ENCODE measurements at places on chromosomes 7 and 10.

DNA sequence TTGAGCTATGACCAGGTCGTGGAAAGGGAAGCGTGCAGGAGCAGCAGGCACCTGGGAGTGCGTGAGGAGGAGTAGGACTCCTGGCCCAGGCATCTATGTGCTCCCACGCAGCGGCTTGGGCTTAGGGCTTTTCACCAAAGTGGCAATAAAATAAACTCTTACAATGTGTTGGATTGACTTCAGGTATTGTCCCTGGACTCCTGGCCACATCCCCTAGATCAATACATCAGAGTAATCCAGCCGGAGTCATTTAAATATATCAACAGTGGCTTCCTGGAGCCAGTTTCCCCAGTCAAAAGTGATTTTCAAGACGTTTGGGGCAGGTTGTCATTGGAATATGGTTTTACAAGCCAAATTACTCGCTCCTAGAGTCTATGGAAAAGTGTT is 344.4 kb downstream of the WDR11 start:
- no peak for DNase-seq

DNA sequence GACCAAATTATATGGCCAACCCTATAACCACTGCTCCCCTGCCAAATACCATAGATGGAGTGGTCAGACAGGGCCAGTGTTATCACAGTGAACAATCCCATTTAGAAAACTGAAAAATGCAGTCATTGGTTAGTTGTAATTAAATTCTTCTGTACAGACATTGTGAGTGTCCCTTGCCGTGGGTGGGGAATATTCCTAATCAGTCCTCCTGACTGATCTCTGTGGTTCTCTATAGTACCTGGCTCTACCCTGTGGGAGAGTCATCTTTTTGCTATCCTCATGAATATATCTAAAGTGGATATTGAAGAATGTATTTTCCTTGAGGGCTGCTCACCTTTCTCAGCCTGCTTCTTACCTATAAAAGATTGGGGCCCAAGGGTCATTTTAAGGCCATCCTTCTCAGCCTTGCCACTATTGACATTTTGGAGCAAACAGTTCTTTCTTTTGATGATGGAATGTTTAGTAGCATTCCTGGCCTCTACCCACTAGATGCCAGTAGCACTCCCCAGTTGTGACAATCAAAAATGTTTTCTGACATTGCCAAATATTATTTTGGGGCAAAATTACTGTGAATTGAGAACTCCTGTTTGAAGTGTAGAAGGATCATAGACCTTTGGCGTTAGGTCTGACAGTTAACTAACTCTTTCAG is 110.2 kb downstream of the MAPK8 start:
- DNase-seq, result no peak

DNA sequence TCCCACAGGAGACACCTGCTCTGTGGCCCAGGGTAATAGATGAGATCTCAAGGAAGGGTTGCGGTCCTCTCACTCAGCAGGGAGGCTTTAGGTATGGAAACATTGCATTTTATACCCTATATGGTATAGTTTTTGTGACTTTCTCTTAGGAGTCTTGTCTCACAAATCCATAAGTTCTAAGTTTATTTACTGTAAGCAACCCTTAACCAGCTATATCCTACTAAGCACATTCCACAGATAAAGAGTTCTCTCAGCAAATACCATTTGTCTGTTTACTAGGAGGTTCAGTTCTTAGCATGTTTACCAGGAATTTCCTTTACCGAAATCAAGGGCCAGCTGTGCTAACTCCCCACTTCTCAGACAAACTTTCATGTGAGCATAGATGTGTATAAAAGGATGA is 66.9 kb downstream of the ANLN start:
- DNase-seq, result no peak

DNA sequence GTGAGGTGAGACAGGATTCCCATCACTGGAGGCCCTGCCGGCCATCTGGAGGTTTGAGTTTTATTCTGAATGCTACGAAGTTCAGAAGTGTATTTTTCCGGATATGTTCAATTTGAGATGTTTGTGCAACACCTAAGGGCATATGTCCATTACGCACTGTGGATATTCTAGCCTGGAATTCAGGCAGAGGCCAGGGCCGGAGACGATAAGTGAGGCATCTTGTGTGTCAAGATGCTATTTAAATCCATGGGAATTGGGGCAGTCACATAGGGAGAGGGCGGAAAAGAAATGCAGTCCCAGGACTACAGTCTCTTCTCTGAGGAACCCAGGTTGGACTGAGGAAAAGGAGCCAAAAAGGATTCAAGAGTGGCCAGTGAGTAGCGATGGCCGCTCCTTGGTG is 1.9 kb upstream of the SUV39H2 start:
- no peak for DNase-seq

DNA sequence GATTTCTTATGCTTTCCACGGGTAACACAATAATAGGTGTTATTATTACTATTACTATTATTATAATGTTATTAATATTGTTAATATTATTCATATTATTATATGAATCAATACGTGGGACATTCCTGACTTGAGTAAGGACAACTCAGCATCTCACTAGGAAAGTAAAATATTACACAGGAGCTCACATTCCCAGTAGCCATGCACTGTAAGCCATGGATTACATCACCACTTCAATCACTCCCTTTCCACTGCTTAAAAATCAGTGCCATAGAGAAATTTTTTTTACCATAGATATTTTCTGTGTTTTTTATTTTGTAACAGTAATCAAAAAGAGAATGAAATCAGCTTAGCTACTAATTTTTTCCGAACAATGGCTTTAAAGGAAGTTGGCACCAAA is 68.5 kb upstream of the DGKI start:
- no peak for DNase-seq

GRCh38 chr10:51000164-51000563 is 74.1 kb upstream of the PRKG1 start:
- no peak for DNase-seq

- no peak for DNase-seq
Observed at GRCh38 chr10:79229071-79229541, 118.2 kb upstream of the PPIF start.

DNA sequence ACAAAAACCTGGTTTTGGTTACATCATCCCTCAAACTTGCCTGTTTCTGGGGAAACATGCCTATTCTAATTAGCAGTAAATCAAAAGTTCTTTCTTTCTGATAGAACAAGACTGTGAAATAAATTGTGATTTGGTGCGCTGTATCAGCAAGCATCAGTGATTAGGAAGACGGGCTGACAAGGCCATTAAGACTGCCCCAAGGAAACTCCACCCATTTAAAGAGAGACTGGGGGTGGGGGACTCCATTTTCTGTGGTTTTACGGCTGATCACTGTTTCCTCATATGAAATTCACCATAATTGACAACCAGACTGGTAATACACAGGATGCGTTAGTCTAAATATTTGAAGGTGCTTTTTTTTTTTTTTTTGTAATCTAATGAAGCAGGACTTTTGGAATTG is 68.7 kb downstream of the MBL2 start:
- DNase-seq, result no peak

- DNase-seq, result no peak
Observed at GRCh38 chr7:2307690-2308107, 6.5 kb downstream of the SNX8 start.

GRCh38 chr7:136405931-136406777 is 429.0 kb upstream of the MTPN start:
- DNase-seq, result peak; percentile 11

DNA sequence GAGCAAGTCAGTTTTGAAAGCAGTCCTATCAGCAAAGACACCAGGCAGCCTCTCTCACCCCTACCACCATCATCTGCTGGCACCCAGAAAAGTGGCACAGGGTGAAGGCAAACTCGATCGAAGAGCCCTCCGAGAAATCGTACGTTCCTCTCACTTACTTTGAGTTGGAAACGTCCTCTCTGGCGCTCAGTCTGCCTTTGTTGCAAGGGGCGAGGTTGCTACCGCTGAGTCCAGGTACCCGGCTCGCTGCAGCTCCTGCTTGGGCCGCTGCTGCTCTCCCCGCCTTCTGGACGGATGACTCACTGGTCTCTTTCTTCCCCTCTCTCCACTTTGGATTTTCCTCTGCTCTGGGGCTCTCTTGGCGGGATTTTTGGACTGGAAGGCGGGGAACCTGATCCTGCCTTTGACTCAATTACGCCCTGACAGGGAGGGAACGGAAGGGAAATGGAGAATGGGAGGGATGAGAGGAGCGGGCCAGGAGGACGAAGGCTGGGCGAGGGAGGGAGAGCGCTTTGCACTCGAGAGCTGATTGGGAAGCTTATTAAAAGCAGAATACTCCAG is at the start of gene PTN:
Gene PTN (minus strand): TSS at position 453 of the 561 bp plus-strand sequence. CDS start 88,760 bp downstream, outside the sequence.
- DNase-seq, result no peak

GRCh38 chr7:47485640-47486435 is 96.1 kb downstream of the TNS3 start:
- no peak for DNase-seq

GRCh38 chr10:71213127-71213621 is 804 bp downstream of the UNC5B start:
- DNase-seq, result no peak

DNA sequence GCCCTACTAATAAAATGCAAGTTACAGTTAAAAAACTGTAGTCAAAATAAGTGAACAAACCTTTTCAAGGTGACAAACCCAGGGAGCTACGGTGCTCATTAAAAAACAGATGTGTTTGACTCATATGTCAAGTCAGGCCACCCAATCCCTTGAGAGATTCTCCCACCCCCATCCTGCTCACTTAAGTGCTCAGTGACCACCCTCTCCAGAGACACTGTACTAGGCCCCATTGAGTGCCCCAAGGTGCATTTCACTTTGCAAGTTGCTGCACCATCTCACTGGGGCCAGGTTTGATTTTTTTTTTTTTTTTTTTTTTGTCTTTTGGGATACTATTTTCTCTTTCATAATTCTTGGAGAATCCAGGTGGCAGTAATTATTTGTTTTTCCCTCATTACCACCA is 1.9 kb downstream of the ERV3-1 start:
- DNase-seq, result no peak
